ENCODE measurements at places on chromosomes 2 and 18. TPM values are rescaled to one million over a fixed set of nuclear protein-coding genes. Genes with fewer than 3 reads are reported as not detected.

The GALNT14 gene
- total RNA-seq: 0.38 TPM

The FSIP2 gene
- total RNA-seq: 0.11 TPM

The HOXD8 gene
- total RNA-seq: 0.16 TPM

The SLC5A7 gene
- 0.11 TPM for total RNA-seq

DNA sequence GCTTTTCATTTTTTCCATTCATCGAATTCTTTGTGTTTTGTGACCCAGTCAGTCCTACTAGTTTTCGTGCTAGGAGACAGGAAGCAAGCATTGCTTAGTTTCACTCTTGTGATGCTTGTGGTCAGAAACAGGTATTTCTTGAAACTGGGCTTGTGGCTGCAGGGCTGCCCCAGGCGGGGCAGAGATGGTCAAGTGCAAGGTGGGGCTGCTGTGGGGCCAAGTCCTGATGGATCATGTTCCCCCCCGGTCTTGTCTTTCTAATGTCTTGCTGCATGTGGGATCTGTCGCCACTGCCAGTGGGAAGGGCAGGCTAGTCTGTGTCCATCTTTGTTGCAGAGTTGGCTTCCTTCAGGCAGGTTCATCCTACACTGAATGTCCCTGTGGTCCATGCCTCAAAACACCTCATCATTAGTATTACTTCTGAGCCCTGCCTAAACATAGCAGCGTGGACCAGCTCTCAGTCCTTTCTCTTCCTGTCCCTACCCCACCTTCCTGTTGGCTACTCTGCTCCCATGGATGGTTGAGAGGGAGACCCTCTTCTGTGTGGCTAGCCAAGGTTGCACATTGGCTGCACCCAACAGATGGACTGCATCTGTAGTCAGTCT, 38.7 kb downstream of the INPP4A start:
- DNase-seq: no peak

GRCh38 chr2:128300151-128301020, 18.3 kb downstream of the HS6ST1 start:
- peak; percentile 57 for DNase-seq

GRCh38 chr2:54103454-54104314, 11.7 kb upstream of the ACYP2 start:
- no peak for DNase-seq

DNA sequence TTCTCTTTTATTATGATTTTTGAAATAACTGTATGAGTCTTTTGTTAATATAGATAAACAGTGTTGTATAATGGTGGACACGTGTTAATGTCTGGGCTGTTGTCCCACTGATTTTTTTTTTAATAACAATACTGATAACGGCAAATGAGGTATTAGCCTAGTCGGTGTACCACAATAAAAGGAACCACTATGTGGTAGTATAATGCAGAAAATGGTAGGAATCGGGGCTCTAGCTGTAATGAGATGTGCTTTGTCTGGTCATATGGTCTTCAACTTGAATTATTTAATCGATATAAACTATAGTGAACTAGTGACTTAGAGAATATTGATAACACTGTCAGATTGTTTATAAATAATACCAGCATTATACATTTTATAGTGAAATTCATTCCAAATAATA, 517.9 kb upstream of the SPHKAP start:
- no peak for DNase-seq

DNA sequence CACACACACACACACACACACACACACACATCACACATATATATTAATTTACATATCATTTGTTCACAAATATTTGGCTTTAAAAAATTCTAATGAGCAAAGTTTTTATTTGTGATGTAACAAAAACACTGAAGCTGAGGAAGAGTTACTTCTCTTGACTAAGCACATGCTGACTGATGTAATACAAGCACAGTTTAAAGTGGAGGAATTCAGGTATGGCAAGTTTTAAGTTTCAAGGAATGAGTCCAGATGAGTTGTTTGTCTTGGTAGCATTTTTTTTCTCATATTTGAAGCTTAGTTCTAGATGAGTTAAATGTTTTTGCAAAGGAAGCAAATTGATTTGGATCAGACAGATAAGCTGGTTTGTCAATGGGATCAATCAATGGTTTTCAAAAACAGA, 20.2 kb upstream of the CALCRL start:
- no peak for DNase-seq

DNA sequence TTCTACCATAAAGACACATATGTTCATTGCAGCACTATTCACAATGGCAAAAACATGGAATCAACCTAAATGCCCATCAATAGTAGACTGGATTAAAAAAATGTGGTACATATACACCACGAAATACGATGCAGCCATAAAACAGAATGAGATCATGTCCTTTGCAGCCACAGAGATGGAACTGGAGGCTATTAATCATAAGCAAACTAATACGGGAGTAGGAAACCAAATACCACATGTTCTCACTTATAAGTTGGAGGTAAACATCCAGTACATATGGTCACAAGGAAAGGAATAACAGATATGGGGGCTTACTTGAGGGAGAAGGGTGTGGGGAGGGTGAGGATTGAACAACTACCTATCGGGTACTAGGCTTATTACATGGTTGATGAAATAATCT, 7.7 kb downstream of the HMSD start:
- no peak for DNase-seq

DNA sequence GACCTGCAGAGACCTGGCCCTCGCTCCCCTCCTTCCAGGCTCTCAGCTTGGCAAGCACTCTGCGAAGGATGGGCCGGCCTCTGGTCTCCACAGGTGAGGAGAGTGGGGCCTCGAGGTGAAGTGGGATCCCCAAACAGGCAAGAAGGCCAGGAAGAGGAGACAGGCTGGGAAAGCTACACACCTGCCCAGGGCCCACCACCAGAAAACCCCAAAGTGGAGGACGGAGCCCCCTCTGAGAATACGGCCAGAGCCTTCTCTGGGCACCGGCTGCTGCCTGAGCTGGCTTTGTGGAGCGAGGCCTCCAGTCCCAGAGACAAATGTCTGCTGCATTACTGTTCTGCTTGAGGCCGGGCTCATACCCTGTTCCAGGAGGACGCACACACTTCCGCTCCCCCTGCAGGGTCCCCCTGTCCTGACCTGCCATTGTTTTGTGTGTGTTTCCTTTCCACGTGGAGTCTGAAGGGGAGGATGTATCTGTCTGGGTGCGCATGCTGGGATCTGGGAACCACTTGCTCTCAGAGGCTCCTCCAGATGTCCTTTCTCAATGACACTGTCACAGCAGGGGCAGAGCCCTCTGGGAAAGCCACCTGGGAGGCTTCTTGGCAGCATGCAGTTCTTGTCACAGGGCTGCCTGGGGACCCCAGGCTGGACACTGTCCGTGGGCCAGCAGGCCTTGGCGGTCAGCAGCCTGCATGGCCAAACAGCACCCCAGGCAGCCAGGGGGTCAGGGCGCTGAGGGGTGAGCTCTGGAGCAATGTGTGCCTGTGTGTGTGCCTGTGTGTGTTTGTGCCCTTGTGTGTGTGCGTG, 20.8 kb downstream of the KCNF1 start:
- DNase-seq: no peak

GRCh38 chr18:33113416-33113815, 327.1 kb downstream of the CCDC178 start:
- no peak for DNase-seq

DNA sequence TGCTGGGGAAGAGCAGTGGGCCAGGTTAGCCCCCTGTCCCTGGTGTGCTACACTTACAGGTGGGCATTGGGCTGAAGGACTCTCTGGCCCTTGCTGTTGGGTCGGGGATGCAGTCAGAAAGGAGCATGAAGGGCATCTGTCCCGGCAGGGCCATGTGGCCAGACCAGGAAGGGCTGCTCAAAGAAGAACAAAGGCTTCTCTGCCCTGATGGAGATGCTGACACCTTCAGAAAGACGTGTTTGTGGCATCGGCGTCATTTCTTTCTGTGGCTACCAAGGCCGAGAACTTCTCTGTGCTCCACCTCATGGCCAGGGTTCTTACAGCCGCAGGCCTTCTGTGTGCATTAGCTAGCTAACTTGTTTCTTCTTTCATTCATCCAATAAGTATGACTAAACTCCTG, 239.1 kb downstream of the FAM210A start:
- no peak for DNase-seq

- DNase-seq: no peak
Measured at GRCh38 chr18:59994357-59994756, 94.6 kb downstream of the PMAIP1 start.

GRCh38 chr2:165586019-165586418, 116.5 kb downstream of the CSRNP3 start:
- DNase-seq: no peak

GRCh38 chr2:29923110-29923721, 1.8 kb upstream of the ALK start:
- no peak for DNase-seq

GRCh38 chr2:86037141-86037794, 68.4 kb downstream of the POLR1A start:
- DNase-seq: peak; percentile 88

DNA sequence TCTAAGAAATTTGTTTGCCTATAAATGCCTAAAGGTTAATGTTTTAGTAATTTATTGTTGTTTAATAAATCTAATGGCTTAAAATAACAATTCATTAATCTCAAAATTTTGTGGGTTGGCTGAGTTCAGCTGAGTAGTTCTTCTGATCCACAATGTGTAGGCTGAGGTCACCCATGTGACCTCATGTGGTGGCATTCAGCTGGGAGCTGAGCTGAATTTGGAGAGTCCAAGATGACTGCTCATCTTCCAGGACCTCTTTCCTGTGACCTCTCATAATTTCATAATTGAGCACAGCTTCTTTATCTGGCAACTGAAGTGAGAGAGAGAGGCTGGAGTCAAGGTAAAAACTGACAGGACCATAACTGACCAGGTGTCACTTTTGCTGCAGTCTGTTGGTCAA, 132.4 kb downstream of the TXNL1 start:
- no peak for DNase-seq

GRCh38 chr2:72024451-72025175, 123.0 kb downstream of the CYP26B1 start:
- DNase-seq: no peak

DNA sequence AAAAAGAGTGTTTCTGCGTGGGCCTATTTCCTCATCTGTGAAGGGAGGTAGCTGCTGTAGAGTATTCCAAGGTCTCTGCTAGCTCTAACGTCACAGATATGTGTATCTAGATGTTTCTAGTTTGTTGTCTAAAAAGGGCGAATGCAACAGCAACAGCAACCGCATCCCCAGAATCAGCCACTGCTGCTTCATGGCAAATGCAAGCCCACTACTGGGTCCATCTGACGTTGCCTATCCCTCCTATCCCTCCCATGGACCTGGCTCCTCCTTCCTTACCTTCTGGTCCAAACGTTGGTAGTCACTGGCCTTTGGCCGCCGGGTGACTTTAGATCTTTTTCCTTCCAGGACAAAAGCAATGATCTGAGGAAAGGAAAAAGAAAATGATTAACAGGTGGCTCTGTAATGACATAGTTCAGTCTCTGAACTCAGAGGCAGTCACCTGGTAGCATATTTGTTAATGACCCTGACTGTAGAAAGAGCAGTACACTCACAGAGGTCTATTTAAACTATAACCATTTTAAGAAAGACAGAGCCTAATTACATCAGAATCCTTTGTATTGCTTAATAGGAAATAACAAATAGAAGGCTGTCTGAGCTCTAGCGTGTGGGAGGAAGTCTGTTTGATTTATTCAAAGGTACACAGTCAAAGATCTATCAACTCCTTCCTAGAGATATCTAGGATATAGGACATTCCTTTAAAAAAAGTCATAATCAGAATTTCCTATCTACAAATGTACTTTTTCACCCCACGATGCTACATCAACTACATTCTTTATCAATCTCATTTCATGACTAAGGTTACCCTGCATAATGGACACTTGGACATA, 2.9 kb downstream of the TGOLN2 start:
- DNase-seq: no peak

DNA sequence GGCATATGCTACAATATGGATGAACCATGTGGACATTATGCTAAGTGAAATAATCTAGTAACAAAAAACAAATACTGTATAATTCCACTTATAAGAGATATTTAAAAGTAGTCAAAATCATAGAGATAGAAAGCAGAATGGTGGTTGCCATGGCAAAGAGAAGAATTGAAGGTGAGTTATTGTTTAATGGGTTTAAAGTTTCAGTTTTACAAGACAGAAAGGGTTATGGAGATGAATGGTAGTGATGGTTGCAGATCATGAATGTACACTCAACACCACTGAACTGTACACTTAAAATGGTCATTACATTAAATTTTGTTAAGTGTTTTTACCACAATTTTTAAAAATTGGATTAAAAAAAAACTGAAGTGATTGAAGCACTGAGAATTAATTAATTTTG, 298.2 kb upstream of the ZC3H15 start:
- no peak for DNase-seq

- DNase-seq: no peak
Measured at GRCh38 chr2:159926695-159927094, 128.7 kb upstream of the CD302 start.

DNA sequence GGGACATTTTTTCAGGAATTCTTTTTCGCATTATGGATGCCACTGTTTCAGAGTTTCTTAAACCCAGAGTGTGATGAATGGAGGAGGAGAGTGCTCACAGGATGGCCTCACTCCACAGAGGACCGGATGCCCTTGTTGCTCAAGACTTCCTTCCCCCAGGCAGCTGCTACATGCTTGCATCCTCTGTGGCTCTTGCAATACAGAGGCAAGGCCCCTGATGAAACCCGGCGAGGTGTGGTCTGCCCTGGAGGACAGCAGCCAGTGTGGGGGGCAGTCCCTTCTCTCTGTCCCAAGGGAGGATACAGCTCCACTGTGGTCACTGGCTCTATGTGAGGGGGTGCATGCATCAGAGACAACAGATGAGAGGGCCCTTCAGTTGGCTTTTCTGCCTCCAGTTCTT, 109.6 kb downstream of the SH3RF3 start:
- peak; percentile 91 for DNase-seq

- no peak for DNase-seq
Measured at GRCh38 chr18:39845631-39846030, 2109.4 kb upstream of the PIK3C3 start.

GRCh38 chr2:19855542-19856431, 46.0 kb downstream of the TTC32 start:
- DNase-seq: no peak

GRCh38 chr2:121303531-121304263, 18.7 kb upstream of the TFCP2L1 start:
- no peak for DNase-seq

DNA sequence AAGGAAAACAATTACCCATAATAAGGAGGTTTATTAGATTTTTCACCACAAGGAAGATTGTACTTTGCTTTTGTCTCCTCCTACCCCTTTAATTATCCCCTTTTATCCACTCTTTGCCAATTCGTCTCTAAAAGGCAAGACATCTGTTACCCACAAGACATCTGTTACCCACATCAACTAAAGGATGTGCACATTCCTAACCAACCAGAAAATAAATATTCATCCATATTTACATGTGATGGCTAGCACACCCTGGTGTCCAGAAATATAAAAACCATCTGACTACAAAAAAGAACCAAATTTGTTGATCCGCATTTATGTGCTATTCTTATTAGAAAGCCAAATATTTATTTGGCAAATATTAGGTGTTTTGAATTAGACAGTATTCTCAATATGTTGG, 35.7 kb downstream of the ACVR1C start:
- DNase-seq: no peak
